ENCODE measurements at places on chromosomes 2 and 18. TPM values are rescaled to one million over a fixed set of nuclear protein-coding genes. Genes with fewer than 3 reads are reported as not detected.

Gene PPM1G
- total RNA-seq = 148 TPM

Gene OSR1
- total RNA-seq = 5.8 TPM

Gene CPLX4
- not detected for total RNA-seq

Gene GRHL1
- 0.70 TPM for total RNA-seq

Gene MYL1
- total RNA-seq = not detected

Gene NOSTRIN
- total RNA-seq = 3.3 TPM

Gene CRACDL
- 2.3 TPM for total RNA-seq

Gene TFCP2L1
- 10.0 TPM for total RNA-seq

Gene IL36B
- total RNA-seq = 0.37 TPM

All from A549 treated with ZK216348 at 1 μM for 4 hours (cell line).